ENCODE measurements at places on chromosomes 6 and 20.

GRCh38 chr20:12061466-12061865 is 143.8 kb downstream of the BTBD3 start:
- DNase-seq, result no peak

DNA sequence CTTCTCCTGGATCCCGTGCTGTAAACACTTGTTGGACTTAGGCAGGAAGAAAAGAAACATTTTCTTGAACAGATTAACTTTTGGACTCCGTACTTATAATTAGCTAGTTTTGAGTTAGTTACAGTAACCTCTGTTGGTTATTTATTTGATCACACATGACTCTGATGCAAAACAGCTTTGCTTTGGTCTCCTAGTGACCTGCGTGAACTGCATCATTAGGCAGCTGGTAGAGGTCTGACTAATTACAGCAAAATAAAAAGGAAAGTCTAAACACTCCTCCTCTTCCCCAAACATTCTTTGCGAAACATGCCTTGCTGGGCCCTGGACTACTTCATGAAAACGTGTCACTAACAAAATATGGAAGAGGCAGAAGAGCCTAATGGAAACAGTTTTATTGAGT is 61.1 kb upstream of the ZFP64 start:
- DNase-seq, result no peak

- DNase-seq, result no peak
Measured at GRCh38 chr6:71977884-71978283, 91.5 kb downstream of the RIMS1 start.

DNA sequence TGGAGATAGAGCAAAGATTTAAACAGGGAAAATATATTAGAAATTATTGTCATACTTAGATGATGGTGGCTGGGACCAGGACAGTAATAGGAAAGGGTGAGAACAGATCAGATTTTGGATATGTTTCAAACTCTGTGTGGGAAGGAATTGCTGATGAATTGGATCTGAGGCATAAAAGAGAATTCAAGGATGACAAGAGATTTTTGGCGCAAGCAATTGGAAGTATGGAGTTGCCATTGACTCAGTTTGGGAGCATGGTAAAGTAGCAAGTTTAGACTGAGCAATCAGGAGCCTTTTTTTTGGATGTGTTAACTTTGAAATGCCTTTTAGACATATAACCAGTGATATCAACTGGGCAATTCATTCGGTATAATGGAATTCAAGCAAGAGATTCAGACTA is 14.4 kb downstream of the TAB2 start:
- DNase-seq, result no peak

GRCh38 chr6:3473773-3474172 is 16.9 kb upstream of the SLC22A23 start:
- no peak for DNase-seq

- no peak for DNase-seq
Measured at GRCh38 chr6:21947731-21948386, 349.0 kb downstream of the PRL start.

GRCh38 chr6:157374889-157375443 is 6.0 kb upstream of the ZDHHC14 start:
- no peak for DNase-seq

DNA sequence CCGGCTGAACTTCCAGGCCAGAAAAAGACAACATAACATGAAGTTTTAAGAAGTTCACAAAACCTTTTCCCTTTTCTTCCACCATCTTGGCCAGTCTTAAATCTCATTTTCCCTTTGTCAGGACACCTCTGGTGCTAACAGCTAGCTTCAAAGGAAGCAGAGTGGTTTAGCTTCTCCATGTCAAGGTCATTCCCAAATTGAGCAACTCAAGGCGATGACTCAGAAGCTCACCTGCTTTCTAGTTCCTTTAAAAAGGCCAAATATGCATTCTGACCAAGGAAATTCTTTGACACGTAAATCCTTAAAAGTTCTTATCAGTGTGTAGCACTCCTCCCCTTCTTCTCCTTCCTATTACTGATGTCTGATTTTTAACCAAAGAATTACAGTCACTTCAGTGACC is 69.6 kb upstream of the VGLL2 start:
- no peak for DNase-seq

GRCh38 chr6:114989279-114989964 is 646.6 kb upstream of the HS3ST5 start:
- no peak for DNase-seq

All from CD4-positive, alpha-beta T cell treated with Interleukin-15 for 4 hours (primary cell).